ENCODE measurements at places on chromosomes 1 and 21.

GRCh38 chr21:38790059-38790458 lies 15.7 kb upstream of the ETS2 start:
- no peak for DNase-seq

DNA sequence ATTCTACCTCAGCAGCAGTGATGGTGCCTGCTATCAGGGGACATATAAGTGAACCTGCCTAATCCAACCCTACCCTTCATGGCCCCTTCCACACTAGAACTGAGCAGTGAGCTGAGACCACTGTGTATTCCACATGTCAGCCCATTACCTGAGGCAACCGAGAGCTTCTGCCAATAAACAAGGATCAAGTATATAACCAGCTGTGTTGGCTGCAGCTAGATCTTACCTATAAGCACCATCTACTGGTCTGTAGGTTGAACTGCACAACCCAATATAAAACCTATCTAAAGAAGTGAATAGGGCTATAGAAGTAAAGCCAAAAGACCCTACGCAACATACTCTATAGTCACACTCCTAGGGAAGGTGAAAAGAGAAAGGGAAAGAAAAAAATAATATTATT lies 376.9 kb downstream of the HHIPL2 start:
- no peak for DNase-seq

DNA sequence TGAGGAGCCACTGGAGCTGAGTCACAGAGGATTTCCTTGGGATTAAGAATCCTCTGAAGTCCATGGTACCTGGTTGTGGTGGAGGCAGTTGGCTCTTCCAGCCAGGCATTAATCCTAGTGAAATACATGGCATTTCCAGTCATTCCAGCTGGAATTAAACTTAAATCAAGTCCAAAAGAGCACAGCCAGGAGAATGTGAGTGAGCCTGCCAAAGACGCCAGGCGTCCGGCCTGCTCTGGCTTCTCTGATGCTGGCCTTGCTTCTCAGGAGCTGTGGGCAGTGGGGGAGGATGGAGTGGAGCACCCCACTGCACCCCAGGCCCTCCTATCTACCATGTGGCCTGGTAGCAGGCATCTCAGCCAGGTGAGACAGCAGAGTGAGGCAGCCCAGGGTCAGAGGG lies 23.4 kb upstream of the TENT5C start:
- DNase-seq = no peak

DNA sequence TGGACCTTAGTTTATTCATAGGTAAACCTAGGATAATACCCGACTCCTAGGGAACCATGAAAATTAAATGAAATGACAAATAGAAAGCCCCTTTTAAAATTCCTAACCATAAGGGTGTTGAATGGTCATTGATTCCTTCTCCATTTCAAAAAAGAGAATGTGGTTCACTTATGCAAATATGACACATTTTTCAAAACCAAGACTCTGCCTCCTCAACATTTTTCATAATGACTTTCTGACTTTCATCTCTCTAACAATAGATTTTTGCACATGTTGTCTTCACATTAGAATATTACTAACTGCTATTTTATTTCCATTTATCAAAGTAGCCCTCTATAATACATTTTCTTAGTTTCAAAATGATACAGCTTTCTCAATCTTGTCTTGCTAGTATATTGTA lies 169.1 kb downstream of the NTNG1 start:
- DNase-seq = no peak

DNA sequence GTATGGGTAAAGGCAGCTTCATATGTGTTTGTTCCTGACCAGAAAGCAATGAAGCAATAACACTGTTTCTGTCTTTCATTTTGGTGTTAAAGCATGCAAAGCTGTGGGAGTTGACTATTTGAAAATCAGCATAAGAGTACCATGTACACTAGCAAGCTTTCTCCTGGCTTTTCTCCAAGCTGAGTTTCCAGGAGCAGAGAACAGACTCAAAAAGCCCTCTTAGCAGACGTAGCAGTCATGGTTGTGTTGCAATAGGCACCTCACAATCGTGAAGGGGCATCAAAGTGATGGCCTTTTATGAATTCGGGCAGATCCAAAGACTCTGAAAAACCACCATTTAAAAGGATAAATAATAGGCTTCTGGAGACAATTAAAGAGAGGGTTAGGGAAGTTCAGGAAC lies 159.7 kb downstream of the PTGER3 start:
- DNase-seq = no peak

GRCh38 chr21:28550057-28550825 lies 442.4 kb downstream of the LTN1 start:
- no peak for DNase-seq
